ENCODE measurements at places on chromosomes 3 and 15.

GRCh38 chr3:114804099-114804498 is 343.0 kb downstream of the ZBTB20 start:
- no peak for DNase-seq

DNA sequence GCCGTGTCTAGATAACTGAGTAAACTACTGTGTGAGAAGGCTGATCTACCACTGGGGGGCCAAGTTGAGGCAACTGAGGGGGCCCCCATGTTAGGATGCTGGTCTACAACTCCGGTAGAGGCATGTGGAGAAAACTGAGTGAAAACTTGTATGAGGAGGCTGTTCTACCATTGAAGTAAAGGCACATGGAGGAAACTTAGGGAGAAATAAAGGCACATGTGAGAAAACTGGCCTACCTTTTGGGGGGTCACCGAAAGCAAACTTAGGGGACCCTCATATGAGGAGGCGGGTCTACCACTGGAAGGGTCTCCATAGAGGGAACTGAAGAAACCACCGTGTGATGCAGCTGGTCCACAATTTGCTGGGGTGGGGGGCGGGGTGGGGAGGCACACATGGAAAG is 155.2 kb downstream of the FBLN2 start:
- DNase-seq, result no peak

- DNase-seq, result no peak
Observed at GRCh38 chr15:74144153-74144775, 13.9 kb downstream of the ISLR2 start.

DNA sequence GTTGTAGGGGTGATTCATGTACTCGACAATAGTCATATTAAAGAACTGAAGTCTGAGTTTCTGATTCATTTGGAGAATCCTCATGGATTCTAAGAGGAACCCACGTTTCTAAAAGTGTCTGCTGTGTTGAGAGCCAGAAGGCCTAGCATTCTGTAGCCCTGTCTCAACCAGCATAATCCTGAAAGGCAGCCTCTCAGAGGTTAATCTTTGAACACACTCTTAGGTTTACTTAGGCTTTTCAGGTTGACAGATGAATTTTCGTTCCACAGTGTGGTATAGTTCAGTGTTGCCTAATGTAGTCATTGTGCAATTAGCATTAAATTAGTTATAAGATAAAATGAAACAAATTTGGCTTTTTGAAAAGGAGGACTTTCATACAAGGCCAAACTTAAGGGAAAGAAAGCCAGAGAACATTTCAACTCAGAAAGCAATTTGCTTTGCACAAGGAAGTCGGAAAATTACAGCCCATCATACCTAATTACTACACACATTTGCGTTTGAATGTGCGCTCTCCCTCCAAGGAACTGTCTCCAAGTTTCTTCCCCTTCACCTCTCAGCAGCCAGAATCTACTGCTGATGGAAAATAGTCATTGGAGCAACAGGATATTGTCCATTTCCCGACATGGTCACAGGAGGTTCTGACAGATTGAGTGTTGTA is 42.0 kb downstream of the AGBL1 start:
- no peak for DNase-seq

DNA sequence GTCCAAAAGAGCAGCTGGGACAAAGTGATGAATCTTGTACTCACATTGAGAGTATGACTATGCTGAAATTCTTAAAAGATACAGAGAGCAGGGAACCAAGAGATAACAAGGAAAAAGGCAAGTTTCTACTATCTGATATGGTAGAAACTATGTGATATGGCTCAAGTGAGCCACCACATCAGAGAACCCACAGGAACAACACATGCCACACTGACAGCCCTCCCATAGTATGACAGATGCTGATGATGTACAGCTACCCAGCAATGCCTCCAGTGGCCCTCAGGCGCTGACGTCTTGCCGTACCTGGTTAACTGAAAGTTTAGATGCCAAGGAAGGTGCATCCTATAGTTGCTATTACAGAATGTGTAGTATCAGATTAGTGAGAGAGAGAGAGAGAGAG is 42.4 kb downstream of the CHAC1 start:
- no peak for DNase-seq

DNA sequence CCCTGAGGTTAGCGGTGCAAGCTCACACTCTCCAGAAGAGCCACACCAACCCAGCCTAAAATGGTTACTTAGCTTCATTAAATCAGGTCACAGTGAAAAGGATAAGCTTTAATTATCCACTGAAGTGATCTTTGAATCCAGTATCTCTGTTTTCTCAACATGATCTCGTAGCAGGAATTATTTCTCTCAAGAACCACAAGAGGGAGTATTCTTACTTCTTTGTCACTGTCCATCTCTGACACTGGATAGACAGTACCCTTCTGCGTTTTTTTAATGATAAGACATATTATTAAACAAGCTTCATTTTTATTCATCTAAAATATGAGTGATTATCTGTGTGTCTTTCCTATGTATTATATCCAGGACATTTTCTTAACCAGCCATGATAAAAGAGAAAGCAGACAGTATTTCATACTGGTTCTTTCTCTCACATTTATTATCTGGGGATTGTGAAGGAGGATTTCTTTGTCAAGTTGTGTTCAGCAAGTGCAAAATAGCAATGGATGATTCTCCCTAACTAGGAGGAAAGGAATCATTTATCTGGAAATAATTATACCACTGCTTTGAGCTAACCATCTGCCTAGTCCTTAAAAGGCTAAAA is 105.4 kb upstream of the CCDC54 start:
- no peak for DNase-seq

- DNase-seq, result no peak
Observed at GRCh38 chr3:172021164-172021563, 18.2 kb upstream of the FNDC3B start.

DNA sequence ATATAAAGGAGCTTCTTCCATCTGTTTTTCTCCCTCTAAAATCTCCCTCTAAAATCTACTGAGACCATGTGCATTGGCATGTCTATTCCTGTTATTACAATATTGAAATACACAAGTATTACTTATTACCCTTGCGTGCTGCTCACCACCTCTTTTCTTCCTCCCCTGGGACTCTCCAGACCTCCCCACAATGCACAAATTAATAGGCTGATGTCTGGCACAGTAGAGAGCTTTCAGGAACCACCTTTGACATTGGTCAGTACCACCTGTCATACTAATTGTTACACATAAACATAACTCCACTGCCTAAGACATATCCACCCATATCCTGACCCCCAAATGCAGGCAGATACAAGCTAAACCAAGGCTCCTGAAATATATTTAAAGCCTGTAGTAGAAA is 722.6 kb downstream of the FHIT start:
- DNase-seq, result no peak

DNA sequence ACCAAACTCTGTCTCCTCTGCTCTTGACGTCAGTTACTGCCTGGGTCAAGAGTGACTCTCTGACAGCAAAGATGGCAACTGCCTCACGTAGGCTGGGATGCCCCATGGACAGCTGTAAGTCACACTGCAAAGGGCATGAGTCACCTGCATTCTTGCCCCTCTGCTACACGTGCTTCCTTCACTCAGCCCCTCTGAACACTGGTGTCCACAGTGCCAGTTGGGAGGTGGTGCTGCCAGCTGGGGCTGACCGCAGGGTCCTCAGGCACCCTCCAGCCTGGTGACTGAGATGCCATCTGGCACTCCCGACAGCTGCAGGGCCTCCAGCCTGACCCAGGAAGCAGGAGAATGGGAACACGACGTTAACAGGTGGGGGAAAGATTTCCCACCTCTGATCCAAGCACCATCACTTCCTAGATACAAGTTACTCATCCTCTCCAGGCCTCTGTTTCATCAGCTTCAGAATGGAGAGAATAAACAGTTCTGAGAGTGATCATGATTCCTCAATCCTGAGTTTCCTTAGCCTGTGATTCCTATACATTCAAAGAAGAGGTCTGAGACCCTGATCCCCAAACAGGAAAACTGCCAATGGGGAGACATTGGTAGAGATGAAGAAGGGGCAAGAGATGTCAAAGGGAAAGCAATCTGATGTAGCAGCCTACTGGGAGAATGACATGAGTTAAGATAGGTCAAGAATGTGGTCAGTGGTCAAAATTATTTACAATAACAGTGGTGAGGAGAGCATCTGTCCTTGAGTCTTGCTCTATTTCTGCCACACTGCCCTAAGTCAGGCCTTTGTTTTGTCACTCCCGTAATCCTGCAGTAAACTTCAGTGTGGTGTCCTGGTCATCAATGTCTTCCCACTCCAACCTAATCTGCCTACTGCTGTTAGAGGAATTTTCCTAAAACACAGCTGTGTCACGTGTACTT is 86.1 kb upstream of the BCL6 start:
- no peak for DNase-seq

DNA sequence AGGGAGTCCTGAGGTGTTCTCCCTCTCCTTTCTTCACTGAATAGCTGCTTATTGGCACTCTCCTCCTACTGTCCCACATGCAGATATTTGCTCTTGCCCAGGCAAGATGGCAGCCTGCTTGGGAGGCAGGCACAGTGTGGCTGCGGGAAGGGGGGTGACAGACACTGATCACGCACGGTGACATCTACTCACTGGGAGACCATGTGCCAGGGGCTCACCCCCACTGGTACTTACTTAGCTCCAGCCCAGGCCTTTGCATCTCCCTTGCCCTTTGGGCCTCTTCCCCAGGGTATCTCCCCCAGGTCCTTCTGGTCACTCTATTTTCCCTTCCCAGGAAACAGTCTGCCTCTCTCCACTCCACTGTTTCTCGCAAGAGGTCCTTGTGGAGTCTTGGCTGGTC is 6.4 kb downstream of the PLA2G4E start:
- no peak for DNase-seq

DNA sequence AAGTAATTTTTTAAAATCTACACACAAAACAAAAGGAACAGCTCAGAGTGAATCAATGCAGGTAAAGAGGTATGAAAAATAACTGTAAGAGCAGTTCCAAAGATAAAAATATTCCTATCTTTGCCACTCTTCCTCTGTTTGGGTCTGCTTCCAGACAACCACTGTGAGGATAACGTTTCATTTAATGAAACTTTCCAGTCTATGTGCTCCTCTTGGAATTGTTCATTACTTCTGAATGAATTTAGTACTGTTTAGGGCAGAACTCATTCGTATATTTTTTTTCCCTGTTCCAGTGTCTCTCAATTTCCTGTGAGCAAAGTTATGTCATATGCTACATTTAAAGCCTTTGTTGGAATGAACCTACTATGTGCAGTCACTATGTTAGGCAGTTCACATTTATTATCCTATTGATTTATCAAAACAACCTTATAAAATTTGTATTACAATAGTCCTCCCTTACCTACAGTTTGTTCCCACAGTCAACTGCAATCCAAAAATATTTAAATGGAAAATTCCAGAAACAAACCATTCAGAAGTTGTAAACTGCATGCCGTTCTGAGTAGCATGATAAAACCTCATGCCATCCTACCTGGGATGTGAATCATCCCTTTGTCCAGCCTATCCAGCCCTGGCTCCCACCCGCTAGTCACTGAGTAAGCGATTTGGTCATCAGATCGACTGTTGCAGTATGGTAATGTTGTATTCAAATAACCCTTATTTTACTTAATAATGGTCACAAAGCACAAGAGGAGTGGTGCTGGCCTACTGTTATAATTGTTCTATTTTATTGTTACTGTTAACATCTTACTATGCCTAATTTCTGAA is 98.1 kb downstream of the TMCC1 start:
- no peak for DNase-seq

GRCh38 chr3:52756141-52756540 is 14.6 kb downstream of the NEK4 start:
- no peak for DNase-seq

DNA sequence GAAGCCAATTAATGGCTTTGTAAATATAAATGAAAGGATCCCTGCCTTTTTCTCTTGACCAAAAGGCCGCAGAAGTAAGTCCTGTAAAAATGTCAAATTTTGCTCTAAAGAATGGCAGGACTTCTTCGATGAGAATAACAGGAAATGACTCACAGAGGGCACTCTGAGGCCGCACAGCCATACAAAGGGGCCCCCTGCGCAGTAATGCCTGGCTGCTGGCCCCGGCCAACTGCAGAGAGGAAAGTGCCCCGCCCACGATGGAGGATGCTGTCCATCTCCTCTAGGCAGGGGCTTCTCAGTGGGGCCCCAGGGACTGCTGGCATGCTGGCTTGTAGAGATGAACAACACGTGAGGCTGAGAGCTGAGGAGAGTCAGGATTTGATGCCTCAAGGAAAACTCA is 18.1 kb upstream of the SCN10A start:
- DNase-seq, result no peak

GRCh38 chr15:60096157-60096556 is 92.0 kb downstream of the FOXB1 start:
- DNase-seq, result no peak

DNA sequence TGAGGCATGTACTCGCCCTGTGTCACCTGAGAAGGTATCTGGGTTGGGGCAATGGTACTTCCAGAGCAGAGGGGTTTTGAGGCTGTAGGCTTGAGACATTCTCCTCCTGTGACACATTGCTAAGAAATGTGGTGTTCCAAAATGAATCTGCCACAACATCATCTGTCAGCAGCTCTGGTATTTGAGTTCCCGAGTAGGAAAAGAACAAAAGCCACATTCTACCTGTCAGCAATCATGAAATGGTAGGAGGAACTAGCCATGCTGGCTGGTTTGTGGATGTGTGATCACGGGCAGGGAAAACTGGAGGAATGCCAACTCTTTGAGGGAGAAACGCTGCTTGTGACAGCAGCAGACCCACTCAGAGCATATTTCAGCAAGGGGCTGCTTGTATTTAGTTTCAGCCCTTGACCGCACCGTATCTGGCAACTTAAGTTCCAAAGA is 579.4 kb upstream of the TBL1XR1 start:
- no peak for DNase-seq

GRCh38 chr15:98324341-98324970 is 323.9 kb upstream of the IGF1R start:
- DNase-seq, result peak; percentile 20

DNA sequence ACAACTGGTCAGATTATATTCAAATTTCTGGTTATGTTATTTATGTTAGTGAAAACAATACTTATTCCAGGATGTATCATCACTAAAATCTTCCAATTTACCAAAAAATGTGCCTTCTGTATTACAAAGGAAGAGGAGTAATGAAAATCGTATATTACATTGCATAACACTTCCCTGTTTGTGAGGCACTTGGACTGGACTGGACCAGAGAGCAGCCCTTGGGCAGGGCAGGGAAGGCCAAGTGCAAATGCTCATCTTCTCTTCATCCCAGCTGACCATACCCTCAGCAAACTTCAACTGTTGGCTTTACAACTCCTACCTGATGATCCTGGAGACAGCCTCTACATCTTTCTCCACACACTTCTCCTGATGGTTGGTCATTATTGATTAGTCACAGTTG is 285.7 kb upstream of the MME start:
- DNase-seq, result no peak

DNA sequence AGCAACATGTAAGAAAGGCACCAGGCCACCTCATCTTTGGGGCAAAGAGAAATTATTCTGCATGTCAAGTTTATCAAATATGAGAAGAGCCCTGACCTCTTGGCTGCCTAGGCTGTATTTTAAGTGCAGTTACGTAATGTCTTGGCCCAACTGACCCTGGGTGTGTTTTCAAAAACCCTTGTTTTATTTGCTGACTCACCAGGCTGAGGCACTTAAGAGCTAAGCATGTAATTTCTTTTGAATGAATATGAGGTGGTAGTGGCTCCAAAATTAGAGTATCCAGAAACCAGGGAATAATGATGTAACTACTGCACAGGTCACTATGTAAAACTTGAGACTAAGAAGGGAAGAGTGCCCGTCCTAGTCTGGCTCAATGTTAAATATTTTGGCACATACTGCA is 24.3 kb downstream of the PGPEP1L start:
- DNase-seq, result no peak
